ENCODE measurements at places on chromosomes 12 and 14.

GRCh38 chr12:4107436-4107878, 166.1 kb upstream of the CCND2 start:
- peak; percentile 71 for DNase-seq

DNA sequence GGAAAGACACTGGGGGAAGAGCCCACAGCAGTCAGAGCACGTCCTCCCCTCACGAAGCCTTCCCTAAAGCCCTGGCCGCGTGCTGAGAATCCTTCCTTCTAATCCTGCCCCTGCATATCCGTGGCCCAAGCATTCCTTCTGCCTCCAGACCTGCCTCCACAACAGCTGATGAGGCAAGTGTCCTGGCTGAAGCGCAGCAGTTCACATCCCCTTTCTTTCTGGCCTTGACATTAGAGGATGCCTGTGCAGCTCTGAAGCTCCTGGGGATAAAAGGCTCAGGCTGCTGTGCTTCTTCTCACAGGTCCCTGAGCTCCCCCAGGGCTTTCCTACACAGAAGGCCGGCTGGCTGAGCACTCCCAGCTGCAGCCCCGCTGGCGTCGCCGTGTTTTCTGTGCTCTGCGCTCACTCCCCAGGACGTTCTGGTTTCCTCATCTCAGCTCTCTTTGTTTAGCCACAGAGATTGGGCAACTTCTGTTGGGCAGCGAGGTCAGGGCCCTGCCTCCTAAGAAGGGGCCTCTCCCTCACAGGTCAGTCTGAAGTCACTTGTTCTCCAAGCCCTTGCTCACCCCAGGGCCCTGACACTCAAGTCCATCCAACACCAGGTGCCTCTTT, 45.8 kb downstream of the NINJ2 start:
- no peak for DNase-seq

DNA sequence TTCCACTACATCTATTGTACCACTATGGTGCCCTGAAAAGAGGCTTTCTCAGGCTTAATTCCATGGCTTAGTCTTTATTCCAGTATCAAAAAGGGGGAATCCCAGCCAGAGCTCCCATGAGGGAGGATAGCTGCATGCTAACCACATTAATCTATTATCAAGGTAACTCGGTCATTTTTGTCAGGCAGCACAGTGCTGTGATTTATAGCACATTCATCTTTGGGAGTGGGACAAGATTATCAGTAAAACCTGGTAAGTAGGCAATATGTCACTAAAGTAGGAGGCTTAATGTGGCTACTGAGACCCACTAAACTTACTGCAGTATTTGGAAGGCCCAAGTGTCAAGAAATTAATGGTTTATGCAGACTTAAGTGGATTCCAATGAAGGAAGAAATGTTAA, 58.9 kb downstream of the DAD1 start:
- no peak for DNase-seq

- peak; percentile 35 for DNase-seq
Measured at GRCh38 chr14:89399594-89400068, 17.4 kb downstream of the FOXN3 start.

DNA sequence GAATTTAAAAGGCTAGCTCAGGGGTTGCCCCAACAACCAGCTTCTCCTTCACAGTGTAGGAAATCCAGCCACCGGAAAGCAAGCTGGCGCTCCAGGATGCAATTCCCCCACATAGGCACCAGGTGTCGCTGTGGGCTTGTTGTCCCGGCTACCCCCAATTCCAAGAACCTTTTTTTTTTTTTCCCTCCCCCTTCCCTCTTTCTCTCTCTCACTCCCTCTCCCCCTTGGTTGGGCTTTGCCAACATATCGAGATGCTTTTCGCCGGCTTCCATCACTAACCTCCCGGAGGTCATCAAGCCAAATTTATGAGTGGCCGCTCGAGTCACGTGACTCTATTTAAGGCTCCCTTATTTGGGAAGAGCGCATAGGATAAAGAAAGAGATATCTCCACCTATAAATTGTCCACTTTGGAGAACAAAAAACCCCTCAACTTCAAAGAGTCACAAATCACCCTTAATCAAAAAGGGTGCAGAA, at the start of gene HOXC5:
HOXC5 (plus strand) TSS at position 424 of the 474 bp plus-strand sequence. CDS start 73 bp downstream, outside the sequence.
- peak; percentile 49 for DNase-seq

- no peak for DNase-seq
Measured at GRCh38 chr14:51094282-51094821, 553 bp downstream of the TRIM9 start.

- peak; percentile 61 for DNase-seq
Measured at GRCh38 chr12:8544295-8544694, 3.6 kb upstream of the CLEC4E start.

DNA sequence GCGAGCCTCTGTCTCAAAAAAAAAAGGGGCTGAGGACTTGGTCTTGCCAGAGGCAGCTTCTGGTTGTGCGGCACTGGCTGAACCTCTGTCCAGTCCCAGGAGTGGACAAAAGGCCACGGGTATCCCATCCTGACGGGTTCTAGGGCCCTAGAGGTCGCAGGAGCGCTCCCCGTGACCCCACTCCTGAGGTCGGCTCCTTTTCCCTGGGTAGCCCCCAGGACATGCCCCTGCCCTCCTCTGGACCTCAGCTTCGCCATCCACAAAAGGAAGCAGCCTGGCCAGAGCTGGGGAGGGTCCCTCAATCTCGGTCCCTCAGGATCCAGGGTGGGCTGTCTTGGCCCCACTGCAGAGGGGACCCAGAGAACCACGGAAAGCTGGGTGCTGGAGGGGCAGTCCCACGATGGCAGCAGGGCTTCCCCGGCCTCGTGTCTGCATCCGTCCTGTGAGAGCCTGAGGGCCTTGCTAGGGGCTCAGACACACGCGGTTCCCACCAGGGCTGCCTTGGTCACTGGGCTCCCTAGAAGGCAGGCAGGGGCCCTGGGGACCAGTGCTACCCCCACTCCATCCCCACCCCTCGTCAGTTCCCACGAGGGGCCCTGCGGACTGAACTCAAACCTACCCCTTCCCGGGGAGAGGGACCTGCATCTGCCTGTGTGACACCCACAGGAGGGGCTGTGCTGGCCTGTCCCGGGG, 31.1 kb downstream of the ASCL4 start:
- no peak for DNase-seq

- DNase-seq: no peak
Measured at GRCh38 chr12:131368668-131369071, 342.2 kb upstream of the SFSWAP start.

DNA sequence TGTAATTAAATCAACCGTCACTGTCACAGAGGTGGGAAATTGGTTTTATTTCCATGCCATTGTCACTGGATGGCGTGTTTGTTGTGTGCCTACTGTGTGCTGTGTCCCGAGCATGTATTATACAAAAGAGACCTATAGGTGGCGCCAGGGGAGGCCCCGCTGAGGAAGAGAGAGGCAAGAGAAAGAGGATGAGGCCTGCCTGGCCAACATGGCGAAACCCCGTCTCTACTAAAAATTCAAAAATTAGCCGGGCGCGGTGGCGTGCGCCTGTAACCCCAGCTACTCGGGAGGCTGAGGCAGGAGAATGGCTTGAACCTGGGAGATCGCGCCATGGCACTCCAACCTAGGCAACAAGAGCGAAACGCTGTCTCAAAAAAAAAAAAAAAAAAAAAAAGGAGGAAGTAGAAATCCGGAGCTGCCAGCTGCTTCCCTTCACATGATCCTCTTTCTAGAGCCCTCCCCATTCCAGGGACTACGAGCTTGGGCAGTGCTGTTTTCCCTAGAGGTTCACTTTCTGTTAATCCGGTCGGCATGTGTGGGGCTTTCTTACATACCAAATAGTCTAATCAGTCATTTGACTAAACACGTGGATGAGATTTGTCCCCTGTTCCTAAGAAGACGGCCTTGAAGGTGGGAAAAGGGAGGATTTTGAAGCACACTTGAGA, 6.4 kb upstream of the CCDC175 start:
- DNase-seq: no peak

DNA sequence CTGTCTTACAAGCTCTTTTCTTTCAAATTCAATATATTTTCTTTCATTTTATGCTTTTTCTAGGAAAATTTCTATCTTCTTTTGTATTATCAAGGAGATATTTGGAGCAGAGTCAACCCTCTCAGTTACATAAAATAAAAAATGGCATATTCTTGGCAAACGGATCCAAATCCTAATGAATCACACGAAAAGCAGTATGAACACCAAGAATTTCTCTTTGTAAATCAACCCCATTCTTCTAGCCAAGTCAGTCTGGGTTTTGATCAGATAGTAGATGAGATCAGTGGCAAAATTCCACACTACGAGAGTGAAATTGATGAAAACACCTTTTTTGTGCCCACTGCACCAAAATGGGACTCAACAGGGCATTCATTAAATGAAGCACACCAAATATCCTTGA, 20.6 kb downstream of the PIK3C2G start:
- DNase-seq: no peak

GRCh38 chr12:104011253-104011652, 38.7 kb downstream of the GLT8D2 start:
- peak; percentile 98 for DNase-seq

- no peak for DNase-seq
Measured at GRCh38 chr14:105128059-105128458, 40.5 kb downstream of the JAG2 start.

DNA sequence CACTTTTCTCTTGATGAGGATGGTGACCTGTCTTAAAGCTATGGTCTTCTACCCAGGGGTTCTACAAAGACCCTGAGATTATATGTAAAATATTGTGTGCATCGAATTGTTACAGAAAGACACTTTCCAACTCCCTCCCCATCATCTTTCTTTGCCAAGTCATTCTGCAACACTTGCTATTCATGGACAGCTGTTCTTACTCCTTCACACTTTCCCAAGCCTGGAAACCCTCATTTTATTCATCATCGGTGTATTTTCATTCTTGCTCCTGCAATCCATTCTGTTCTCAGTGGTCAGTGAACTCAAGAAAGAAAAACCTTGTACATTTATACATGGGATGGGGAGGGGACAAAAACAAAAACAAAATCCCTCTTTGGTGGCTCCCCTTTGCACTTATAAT, 90.5 kb upstream of the STXBP6 start:
- no peak for DNase-seq

- no peak for DNase-seq
Measured at GRCh38 chr14:99955826-99956455, 109.3 kb upstream of the EVL start.

DNA sequence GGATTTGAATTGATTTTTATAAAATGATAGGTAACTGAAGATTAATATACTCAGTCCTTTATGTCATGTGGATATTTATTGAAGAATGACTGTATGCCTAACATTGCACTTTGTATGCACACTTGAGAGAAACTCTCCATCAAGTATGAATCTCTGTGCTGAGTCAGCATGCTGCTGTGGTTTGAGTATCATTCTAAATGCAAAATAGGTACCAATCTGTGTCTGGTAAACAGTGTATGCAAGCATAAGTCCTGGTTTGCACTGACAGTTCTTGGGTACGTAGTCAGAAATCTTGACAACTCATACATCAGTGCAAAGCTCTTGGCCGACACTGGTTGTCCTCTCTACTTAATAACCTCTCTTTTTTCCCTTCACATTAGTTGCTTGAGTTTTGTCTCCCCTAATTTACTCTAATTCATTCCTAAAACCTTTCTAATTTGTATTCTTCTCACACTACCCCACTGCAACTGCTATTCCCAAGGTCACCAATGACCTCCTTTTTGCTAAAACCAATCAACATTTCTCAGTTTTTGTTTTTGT, 21.8 kb downstream of the MGAT4C start:
- no peak for DNase-seq

- no peak for DNase-seq
Measured at GRCh38 chr12:116091579-116091978, 185.9 kb downstream of the MED13L start.

DNA sequence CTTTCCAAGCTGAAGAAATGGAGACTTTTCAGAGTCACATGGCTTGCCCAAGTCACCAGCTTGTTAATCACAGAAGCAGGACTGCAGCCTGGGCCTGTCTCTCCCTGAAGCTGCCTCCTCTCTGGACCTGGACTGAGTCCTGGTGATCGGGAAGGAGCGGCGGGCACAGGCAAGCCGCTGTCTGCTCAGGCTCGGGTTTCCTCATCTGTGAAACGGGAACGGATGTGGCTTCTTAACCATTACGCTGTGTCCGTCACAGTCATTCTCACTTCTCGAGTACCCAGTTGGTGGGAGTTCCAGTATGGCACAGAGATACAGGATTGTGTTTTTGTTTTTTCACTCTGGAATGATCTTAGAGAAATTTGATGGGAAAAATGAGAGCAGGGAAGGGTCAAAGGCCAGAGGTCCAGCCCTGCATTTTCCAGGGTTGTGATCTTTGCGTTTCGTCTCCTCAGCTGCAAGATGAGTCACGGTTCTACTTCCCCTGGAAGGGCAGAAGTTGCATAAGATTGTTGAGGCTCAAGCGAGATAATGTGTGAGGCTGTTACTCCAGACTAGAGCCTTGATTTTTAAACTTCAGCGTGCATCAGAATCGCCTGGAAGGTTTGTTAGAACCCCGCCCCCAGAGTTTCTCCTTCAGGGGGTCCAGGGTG, 7.6 kb upstream of the LRTM2 start:
- peak; percentile 7 for DNase-seq

DNA sequence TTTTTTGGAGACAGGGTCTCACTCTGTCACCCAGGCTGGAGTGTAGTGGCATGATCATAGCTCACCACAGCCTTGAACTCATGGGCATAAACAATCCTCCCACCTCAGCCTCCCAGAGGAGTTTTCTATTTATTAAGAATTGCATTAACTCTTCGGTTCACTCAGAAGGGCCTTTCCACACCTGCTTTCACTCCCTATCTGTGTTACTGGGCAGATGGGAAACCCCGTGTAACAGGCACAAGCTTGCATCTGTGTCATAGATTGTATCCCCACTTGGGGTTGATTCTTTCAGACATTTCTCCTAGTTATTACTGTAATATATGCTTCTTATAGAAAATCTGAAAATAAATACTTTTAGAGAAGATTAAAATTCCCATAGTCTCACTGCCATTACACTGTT, 38.7 kb downstream of the STX2 start:
- DNase-seq: no peak
